HFFc6 (cell line): ENCODE measurements at places on chromosomes 13 and 19. TPM values are rescaled to one million over a fixed set of nuclear protein-coding genes. Genes with fewer than 3 reads are reported as not detected.

GIPC3 gene
- total RNA-seq, result 0.17 TPM in 1 of 3 replicates, not detected in the others

MLLT1 gene
- total RNA-seq, result 57.1 and 66.7 TPM in 2 replicates

PSG7 gene
- total RNA-seq, result 0.10 to 0.26 TPM in 2 of 3 replicates, not detected in the other

TRPC4 gene
- 14.3 and 17.0 TPM in 2 replicates for total RNA-seq

IZUMO1 gene
- total RNA-seq, result not detected in 3 replicates

KIRREL2 gene
- not detected in 3 replicates for total RNA-seq

TRIM28 gene
- total RNA-seq, result 357 to 446 TPM (median 439 TPM) in 3 replicates

SMAD9 gene
- 11.7 and 16.0 TPM in 2 replicates for total RNA-seq
